Stimulated activated CD4-positive, alpha-beta T cell treated with anti-CD3 and anti-CD28 coated beads, Interleukin-15, amount 100 ng/mL, for 48 hours (primary cell): ENCODE measurements at places on chromosomes 3 and 15.
A peak's percentile ranks its signal among the peaks of the same experiment; 100 is the strongest.

GRCh38 chr3:54970895-54971294 is 43.0 kb upstream of the LRTM1 start:
- DNase-seq: no peak

DNA sequence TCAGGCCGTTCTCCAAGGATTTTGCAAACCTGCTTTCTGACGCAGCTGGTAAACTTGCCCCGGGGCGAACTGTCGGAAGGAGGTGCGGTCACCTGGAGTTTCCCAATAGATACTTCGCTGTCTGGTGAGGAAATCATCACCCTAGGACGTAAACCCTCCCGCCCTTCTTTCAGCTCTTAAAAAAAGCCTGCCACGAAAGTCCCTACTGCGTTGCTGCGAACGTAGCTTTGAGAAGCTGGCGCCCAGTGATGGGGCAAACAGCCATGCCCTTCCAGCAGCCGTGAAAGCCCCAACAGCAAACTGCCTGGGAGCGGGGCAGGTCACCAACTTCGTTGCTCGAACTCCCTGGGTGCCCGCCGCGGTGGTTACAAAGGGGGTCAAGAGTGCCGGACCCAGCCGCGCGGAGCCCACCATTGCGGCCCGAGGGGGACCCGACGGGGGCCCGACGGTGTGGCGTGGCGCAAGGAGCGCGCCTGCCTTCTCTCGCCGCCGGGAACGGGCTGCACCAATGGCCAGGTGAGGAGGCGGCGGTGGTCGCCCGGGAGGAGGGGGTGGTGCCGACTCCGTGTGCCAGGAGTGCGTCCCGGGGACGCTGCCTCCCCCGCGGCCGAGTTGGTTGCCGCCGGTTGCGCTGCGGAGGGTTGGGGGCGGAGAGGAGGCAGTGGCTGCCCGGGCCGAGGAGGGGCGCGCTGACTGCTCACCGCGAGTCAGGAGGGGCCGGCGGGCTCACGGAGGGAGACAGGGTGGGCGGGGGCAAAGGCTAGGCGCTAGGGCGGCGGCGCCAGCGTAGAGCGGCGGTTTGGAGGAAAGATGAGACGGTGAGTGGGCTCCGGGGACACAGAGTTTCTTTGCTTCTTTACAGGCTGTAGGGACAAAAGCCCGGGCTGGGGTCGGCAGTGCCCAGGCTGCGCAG is at the start of gene PHLDB2:
TSS of gene PHLDB2 (plus strand) at position 205 of the 913 bp plus-strand sequence. CDS start 24,813 bp downstream, outside the sequence.
- DNase-seq: peak; percentile 16

- no peak for DNase-seq
Measured at GRCh38 chr3:54859184-54859583, 68.7 kb downstream of the LRTM1 start.

DNA sequence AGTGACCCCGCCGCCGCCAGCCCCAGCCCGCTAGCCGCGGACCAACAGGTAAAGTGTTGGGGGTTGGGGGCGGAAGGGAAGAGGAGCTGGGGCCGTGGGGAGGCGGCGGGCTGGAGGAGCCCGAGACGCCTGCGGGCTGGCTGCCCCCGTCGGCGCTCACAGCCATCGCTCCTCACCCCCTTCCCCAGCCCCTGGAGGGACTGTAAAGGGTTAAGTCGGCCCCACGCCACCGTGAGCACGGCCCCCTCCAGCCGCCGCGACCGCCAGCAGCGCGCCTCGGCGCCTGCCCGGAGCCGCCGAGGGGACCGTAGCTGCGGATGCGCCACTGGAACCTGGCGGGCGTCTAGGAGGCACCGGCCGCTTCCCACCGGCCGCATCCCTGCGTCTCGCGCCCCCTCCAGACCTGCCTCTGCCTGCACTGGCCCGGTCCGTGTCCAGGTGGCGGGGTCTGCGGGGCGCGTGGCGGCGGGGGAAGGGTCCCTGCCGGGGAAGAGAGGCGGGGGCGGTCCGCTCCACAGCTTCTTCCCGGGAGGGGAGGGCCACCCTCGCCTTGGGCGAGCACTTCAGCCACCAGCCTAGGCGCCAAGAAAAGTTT is 522 bp downstream of the MED12L start:
- no peak for DNase-seq

DNA sequence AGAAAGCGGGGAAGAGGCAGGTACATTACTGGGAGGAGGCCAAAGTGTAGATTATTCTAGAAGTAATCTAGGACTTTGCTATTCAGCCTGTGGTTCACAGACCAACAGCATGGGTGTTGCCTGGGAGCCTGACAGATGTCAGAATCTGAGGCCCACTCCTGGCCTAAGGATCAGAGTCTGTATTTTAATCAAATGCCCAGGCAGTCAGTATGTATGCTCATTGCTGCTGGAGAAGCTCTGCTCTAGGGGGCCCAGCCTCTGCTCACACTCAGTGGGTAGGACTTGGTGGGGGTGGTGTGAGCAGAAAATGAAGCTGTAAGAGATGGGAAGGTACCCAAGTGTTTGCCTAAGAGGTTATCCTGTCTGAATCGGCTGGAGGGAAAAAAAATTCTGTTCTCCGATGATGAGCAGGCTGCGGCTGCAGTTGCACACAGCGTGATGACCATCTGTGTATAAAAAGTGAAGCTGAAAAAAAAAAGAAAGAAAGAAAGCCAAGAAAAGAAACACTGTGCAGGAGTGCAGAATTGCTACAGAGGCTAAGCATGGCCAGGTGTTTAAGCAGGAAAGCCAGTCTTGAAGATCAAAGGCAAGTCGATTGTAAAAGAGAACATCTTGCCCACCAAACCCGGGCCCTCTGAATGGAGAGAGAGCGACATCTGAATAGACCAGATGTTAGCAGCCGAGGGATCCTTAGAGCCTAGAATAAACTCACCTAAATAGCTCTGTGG is 65.2 kb downstream of the EIF4E3 start:
- no peak for DNase-seq

DNA sequence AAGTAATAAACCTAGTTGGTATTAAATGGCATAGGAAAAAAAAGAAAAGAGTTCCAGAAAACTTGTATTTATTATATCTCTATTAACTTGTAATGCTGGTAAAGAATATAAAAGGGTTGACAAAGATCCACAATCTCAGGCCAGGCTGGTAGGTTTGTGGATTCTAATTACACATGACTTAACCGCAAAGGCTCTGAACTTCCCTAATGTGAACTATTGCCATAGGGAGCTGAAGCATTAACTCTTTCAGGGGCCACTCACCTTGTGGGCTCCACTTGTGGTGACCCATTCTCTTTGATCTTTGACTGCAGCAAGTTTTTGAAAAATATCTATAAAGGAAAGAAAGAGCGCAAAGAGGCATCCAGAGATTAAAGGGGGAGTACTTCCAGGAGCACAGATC is 58.5 kb downstream of the NEK10 start:
- DNase-seq: no peak

DNA sequence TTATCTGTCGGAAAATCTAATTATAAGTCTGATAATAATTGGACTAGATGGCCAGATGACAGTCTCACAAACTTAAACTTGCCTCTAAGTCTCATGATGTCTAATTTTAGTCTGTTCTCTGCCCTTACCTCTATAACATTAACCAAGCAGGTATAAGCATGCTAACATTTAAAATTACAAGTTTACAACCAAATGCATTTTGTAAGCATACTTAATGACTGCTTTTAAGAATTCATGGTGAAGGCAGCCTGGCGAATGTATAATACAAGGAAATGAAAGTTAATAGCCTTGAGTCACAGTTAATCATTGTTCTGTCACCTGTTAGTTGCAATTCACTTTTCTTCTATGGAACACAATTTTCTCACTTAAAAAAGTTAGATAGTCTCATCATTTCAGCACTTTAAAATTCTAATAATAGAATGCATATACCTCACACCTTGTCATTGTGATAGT is 16.5 kb downstream of the BCHE start:
- no peak for DNase-seq

- no peak for DNase-seq
Measured at GRCh38 chr15:66128116-66128680, 125.4 kb downstream of the MEGF11 start.

DNA sequence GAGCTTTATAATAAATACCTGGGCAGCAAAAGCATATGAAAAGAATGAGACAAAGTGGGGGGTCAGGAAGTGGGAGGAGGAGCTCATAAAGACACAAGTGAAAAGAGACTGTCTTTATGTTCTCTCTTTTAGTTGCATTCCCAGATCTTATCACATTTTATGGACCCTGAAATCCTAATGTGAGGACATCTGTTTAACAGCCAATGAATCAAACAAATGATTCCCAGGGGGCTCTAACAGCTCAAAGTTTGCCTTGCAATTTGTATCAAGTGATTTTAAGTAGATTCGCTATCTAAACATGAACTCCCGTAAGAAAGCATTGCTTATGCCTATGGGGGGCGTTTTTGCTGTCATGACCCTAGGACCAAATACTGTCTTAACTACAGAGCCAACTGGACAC is 332.3 kb upstream of the CNTN4 start:
- no peak for DNase-seq

- DNase-seq: no peak
Measured at GRCh38 chr3:6287088-6287875, 573.6 kb upstream of the GRM7 start.

- no peak for DNase-seq
Measured at GRCh38 chr3:122621112-122621511, 43.7 kb downstream of the PARP15 start.

DNA sequence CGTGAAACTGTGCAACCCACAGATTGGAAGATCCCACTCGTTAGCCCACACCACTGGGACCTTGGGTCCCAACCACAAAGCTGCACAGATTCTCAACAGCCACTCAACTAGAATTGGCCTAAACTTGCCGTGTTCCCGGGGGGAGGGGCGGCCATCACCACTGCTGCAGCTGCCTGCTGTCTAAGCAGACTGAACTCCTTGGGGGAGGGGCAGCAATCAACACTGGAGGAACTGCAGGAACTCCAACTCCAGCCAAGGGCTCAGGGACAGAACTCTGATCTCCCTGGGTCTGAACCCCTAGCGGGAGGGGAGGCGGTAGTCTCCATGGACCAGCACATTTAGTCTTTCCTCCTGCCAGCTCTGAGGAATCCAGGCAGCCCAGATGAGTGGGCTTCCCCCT is 205.9 kb downstream of the RSL24D1 start:
- DNase-seq: no peak

GRCh38 chr3:66555214-66555844 is 54.5 kb upstream of the LRIG1 start:
- no peak for DNase-seq

- DNase-seq: no peak
Measured at GRCh38 chr3:138477120-138477519, 42.7 kb downstream of the ESYT3 start.

DNA sequence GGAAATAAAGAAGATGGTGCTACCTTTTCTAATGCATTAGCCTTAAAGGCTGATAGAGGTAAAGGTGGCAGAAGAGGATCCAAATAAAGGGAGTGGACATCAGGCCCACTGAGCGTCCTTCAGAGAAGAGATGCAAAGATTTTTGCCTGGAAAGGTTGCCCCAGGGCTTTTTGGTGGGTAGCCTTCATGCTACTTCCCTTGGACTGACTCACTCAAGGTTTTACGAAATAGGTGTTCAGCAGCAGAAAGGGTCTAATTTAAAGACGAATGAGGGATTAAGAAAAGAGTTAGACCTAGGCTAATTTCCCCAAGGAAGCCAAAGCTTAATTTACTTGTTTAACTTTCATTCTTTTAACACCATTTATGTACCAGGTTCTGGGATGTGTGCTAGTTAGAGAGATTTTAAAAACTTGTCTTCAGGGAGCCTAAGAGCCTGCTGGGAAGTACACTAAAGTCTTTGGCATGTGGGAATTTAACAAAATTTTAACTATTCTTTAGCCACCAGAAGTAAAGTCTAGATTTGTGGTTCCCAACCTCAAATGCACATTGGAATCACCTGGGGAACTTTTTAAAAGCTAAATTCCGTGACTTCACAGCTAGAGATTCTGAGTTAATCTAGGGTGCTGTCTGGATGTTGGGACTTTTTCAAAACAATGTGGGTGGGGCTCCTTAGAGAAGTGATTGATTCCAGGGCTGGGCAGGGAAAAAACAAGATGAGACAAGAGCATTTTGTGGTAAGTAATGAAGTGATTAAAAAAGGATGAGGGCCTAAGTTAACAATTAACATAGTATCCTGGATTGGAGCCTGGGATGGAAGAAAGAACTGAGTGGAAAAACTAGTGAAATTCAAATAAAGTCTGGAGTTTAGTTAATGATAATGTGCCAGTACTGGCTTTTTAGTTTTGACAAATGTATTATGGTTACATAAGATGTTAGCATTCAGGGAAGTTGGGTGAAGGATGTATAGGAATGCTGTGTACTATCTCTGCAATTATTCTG is 3.4 kb downstream of the IL20RB start:
- DNase-seq: no peak

DNA sequence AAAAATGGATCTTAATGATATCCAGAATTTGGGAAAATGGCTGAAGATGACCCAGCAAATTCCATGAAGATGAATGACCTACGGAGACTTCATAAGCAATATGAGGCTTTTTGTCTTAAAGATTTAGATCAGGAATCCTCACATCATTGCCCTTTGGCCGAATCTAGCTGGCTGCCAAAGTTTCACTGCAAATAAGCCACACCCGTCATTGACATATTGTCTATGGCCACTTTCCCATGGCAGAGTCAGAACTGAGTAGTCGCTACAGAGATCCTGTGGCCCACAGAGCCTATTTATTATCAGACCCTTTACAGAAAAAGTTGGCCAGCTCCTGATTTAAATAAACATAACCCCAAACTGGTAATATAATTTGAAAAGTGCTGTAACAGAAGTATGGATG is 307.4 kb upstream of the RARB start:
- no peak for DNase-seq

DNA sequence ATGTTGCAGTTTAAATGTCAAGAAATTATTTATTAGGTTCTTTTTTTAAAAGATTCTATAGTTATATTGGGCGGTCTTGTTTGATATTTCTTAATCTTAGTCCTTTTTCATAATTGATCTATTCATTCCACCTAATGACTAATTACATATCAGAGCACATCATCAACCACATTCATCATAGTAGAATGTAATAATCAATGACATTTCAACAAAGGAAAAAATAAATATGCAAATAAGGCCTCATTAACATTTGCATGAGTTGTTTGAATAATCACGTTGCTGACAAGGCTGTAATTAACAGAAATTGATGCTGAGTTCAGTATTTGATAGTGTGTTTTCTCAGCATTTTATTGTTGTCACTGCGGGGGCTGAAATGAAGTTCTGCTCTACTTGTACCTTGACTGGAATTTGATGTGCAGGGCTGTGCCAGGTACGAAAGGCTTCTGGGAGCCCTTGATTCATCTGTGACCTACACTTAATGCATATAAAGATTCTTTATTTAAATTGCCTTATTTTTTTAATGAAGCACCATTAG is 215.7 kb downstream of the TCF12 start:
- DNase-seq: no peak

GRCh38 chr15:56102441-56102840 is 109.0 kb upstream of the NEDD4 start:
- DNase-seq: no peak

GRCh38 chr3:57160765-57161538 is 4.2 kb downstream of the IL17RD start:
- no peak for DNase-seq

GRCh38 chr3:42591811-42592210 is 1.2 kb downstream of the SS18L2 start:
- DNase-seq: no peak

GRCh38 chr15:75349851-75350588 is 3.2 kb downstream of the NEIL1 start:
- DNase-seq: peak; percentile 58
